ENCODE measurements at places on chromosomes 1 and 21.
A peak's percentile ranks its signal among the peaks of the same experiment; 100 is the strongest.

- DNase-seq, result no peak
These were observed 2.6 kb upstream of the TMEM82 start for GRCh38 chr1:15739745-15740144.

DNA sequence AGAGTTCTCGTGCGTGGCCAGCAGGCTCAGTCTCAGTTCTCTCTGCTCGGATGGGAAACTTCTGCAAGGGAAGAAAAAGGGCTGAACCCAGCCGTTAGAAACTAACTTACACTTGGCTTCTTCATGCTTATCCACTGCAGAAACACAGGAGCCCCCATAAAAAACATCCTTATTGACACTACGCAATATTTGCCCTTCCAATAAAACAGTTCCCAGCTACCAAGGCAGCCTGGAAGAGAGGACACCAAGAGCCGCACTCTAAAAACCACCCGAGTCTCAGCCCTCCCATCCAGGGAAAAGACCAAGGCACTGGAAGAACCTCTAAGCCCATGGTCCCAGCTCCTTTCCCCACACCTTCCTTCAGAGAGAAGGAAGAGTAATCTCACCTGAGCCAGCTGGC lies 61.1 kb downstream of the SSBP3 start:
- no peak for DNase-seq

DNA sequence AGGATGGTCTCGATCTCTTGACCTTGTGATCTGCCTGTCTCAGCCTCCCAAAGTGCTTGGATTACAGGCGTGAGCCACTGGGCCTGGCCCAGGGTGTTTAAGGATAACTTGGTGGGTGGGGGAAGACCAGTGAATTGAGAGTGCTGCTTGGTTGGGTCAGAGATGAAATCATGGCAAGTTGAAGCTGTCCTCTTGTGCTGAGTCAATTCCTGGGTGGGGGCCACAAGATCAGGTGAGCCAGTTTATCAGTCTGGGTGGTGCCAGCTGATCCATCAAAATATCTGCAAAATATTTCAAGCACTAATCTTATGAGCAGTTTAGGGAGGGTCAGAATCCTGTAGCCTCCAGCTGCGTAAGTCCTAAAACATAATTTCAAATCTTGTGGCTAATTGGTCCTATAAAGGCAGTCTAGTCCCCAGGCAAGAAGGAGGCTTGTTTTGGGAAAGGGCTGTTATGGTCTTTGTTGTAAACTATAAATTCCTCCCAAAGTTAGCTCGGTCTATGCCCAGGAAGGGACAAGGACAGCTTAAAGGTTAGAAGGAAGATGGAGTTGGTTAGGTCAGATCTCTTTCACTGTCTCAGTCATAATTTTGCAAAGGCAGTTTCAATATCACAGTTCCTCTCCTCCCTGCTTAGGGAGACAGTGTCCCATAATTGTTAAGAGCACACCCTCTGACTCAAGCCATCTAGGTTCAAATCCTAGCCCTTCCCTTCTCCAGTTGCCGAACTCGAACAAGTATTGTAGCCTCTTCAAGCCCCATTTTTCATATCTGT lies 66.8 kb upstream of the BACH1 start:
- DNase-seq, result no peak

DNA sequence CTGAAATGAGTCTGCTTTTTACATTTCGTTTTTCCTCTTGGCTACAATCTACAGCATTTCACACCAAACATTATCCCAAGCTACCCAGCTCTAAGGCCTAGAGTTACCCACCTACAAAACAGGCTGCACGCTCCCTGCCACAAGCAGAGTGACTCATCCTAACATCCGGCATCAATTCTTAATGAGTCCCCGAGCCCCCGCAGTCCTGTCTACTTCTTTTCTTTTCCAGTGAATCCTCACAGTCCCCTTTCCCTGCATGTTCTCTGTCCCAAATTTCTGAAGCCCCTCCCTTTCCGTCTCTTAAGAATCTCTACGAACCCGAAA lies 650 bp downstream of the PCNX2 start:
- peak; percentile 7 for DNase-seq

- no peak for DNase-seq
These were observed 114.9 kb upstream of the SLC45A1 start for GRCh38 chr1:8203056-8203455.

DNA sequence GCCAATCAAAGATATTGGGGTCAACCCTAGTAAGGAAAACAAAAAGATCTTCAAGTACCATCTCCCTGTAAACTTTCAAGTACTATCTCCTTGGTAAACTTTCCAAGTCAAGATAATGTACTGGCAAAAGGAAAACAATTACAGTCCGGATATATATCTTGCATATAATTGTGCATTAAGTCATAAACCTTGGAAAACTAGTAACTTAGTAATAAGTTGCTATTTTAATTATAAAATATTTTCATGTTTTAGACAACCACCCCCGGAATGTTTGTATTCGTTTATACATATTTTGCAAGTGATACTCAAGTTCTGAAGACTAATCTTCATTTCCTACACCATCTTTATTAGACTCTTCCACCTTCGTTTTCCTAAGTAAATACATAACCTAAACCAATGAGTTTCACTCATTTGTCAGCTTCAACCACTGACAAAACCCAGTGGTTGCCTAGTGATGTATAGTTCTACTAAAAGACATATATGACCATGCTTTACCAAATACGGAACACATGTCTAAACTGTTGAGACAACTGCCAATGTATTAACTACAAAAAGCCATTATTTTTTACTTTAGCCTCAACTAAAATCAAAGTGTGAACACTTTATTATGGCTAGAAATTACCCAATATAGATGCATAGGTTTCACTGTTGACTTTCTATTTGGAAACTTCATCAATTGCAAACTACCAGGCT lies 1.7 kb downstream of the AKT3 start:
- no peak for DNase-seq

DNA sequence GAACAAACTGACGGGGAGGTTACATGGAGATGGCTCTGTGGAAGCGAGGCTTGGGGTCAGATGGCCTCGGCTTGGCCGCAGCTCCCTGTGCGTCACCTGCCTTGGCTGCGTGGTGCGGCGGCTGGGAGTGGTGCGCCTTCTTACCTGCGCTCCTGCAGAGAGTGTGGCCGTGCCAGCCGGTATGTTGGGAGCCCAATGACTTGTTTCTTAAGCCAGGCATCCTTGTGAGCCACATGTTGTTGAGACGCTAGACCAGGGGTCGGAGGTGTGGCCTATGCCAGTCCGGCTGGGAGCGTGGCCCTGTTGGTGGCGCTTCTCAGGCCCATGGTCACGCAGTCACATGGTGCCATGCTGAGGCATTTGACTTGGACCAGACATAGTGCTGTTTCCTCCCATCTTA lies 10.5 kb downstream of the SLX9 start:
- no peak for DNase-seq

DNA sequence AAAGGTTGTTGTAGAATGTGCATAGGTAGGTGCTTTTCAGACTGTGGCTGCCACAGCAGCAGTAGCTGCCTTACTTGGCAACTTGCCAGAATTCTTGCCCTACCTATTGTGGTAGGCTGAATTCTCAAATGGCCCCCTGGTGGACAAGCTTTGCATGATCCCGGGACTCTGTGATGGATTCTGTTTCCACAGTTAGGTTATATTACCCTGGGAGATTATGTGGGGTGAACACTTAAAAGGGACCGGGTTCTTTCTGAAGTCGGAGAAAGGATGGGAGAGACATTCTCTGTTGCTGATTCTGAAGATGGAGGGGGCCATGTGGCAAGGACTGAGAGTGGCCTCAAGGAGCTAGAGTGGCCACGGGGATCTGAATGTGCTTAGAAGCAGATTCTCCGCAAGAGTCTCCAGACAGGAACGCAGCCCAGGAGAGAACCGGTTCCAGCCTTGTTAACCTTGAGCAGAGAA lies 32.1 kb upstream of the KCNE1 start:
- peak; percentile 13 for DNase-seq

- DNase-seq, result no peak
These were observed 93.4 kb upstream of the F3 start for GRCh38 chr1:94634977-94635416.

DNA sequence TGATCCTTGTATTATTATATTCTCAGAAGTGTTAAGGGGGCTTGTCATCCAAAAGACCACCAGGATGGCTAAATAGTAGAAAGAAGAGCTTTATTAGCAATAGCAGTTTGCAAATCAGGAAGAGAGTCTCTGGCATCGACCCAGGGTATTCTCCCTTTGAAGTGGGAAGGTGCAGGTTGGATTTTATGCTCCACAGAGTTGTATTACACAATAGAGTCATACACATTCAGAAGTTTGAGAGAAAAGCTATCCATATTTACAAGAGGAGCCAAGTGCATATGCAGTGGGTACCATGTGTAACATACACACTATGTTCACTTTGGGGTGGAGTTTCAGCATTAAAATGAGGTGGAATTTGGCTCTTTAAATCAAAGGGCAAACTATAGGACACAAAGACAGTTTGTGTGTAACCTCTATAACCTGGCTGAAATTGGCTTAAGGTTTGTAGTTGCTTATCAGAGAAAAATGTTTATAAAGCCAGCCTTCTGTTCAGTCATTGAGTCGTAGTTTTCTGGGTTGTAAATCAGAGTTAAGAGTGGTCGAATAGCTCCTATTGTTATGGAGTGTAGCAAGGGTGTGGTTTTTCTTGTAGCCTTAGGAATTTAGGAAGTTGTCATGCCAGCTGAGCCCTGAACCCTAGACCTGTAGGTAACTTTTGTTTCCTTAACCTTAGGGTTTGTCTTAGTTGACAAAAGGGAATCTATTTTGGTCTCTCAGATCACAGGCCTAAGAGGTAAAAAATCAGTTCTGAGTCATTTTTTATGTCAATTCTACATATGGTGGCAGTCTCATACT lies 125.3 kb downstream of the DNM3 start:
- DNase-seq, result no peak

DNA sequence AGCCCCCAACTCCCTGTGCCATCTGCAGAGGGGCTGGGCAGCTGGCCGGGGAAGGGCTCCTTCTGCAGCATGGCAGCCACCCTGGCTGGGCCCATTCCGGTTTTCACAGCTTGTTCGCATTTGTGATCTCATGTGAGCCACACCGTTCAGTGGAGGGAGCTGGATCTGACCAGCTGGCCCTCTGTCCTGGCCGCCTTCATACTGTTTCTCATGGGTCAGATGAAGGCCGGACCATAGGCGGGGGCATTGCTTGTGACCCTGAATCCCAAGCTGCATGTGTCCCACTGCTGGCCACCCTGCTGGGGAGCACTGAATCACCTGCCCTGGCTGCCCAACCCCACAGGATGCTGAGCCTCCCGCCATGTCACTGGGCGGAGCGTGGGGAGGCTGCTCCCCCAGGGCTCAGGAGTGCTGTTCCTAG lies 36.4 kb upstream of the PRSS38 start:
- DNase-seq, result no peak

Measured in stimulated activated naive CD4-positive, alpha-beta T cell (primary cell).